Mesenchymal stem cell (in vitro differentiated cells and primary cell): ENCODE measurements at places on chromosomes 2 and 18.

DNA sequence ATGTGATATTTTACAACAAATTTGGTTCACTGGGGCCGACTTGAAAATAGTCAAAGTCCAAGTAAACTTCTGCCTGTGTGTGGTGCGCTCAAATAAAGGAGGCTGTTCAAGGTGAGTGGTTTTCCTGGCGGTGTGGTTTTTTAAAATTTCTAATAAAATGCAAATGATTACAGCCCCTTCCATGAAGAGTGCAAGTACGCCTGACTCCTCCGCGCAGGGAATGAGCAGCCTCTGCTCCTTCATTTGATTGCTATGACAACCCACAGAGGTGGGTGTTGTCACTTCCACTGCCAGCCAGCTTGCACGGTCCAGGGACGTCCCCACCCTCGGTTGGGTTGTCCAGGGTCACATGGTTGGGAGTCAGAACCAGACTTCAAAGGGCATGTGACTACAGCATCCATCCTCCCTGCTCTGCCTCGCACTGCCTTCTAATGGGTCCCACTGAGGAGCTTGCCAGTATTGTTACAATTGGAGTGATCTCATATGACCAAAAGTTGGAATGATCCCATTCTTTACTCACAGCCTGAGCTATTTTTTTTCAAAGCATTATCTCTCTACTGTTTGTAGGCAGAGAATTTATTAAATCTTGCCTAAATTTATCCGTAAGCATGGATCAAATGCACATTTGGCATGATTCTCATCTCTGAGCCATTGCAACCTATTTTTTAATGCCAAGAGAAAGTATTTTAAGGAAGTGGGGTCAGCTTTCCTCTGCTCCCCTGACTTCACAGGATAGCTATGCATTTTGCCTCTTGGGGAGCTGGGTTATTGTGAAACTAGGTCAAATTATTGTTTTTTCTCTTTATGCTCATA is 121.3 kb downstream of the AGAP1 start:
- peaks cover 19% of the 10 kb centered on the region for H3K4me1 ChIP-seq
- H3K4me3 ChIP-seq, result no peak overlapping the region
- H3K27ac ChIP-seq, result peak overlapping the region; percentile 66
- peak; percentile 19 for DNase-seq

DNA sequence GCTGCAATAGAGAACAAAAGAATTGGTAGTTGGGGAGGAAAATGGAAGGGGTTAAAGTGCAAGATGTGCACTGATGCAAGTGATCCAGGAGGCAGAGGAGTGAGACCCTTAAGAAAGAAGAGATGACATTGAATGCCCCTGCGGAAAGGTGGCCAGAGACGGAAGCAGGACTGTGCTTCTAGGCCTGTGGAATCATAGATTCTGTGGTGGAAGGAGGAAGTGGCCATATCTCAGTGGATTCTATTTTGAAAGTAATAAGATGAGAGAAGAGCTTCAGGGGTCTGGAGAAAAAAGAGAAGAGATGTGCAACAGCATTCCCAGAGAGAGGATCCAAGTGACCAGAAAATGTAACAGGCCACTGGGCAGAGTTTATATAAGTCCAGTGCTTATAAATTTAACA is 18.6 kb upstream of the GYPC start:
- no peak overlapping the region for H3K4me3 ChIP-seq
- H3K27ac ChIP-seq, result no peak overlapping the region
- no peak for DNase-seq

DNA sequence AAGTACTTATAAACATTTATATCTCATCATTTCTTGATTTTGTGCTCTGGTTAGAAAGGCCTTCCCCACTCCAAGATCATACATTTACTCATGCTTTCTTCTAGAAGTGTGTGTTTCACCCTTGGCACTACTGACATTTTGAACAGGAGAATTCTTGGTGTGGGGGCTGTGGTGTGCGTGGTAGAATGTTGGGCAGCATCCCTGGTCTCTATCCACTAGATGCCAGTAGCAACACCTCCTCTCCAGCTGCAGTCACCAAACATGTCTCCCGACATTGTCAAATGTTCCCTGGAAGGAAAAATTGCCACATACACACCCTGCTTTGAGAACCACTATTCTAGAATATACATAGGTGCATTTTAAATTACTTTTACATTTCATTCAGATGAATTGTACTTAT is 8.7 kb upstream of the TGIF1 start:
- no peaks in the 10 kb centered on the region for H3K36me3 ChIP-seq
- H3K27ac ChIP-seq, result no peak overlapping the region
- peaks cover 3% of the 10 kb centered on the region for H3K4me1 ChIP-seq
- no peaks in the 10 kb centered on the region for H3K27me3 ChIP-seq

DNA sequence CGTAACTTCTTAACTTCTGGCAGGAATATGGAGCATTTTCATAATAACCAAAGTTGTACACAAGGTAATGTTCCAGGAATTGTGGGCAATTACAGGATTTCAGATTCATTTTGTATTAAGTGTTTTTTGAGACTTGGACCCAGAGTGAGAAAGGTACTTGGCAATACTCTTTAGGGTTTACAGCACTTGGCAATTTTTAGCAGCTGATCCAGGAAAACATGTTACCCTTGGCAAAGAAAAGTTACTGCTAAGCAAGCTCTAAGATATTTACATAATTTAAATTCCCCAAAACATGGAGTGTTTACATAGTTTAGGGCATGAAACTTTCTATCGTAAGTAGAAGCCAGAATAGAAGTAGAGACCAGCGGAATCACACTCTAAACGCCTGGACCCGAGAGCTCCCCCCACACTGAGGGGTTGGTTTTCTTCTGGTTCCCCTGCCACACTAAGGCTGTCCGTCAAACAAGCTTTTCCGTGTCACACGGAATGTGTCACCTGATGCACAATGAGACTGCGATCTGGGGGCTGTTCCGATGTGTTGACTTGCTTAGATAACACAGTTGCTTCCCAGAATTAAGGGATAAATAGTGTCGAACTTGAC is 177.1 kb downstream of the PTGR3 start:
- no peak overlapping the region for H3K4me3 ChIP-seq
- no peak for DNase-seq
- no peaks in the 10 kb centered on the region for H3K36me3 ChIP-seq
- H3K4me1 ChIP-seq, result peaks cover 2% of the 10 kb centered on the region
